Activated CD8-positive, alpha-beta memory T cell treated with anti-CD3 and anti-CD28 coated beads, Interleukin-2, amount 10 ng/mL, durations not matched to agents 7 days and 5 days (primary cell): ENCODE measurements at places on chromosomes 16 and 17. TPM values are rescaled to one million over a fixed set of nuclear protein-coding genes. Genes with fewer than 3 reads are reported as not detected.

DNA sequence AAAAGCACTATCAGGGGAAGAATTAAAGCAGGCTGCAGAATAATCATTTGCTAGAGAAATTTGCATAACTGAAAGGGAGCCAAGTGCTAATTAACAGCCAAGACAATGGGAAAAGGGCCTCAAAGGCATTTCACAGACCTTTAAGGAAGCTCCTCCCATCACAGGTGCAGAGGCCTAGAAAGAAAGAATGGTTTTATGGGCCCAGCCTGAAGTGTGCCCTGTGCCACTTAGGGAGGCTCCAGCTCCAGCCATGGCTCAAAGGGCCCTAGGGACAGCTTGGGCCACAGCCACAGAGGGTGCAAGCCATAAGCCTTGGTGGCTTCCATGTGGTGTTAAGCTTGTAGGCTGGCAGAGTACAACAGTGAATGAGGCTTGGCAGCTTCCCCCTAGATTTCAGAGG lies 50.1 kb downstream of the RNF112 start:
- no peak overlapping the region for H3K4me3 ChIP-seq
- peaks cover 22% of the 10 kb centered on the region for H3K4me1 ChIP-seq
- no peak overlapping the region for H3K27ac ChIP-seq
- no peak for DNase-seq
- no peaks in the 10 kb centered on the region for H3K36me3 ChIP-seq

DNA sequence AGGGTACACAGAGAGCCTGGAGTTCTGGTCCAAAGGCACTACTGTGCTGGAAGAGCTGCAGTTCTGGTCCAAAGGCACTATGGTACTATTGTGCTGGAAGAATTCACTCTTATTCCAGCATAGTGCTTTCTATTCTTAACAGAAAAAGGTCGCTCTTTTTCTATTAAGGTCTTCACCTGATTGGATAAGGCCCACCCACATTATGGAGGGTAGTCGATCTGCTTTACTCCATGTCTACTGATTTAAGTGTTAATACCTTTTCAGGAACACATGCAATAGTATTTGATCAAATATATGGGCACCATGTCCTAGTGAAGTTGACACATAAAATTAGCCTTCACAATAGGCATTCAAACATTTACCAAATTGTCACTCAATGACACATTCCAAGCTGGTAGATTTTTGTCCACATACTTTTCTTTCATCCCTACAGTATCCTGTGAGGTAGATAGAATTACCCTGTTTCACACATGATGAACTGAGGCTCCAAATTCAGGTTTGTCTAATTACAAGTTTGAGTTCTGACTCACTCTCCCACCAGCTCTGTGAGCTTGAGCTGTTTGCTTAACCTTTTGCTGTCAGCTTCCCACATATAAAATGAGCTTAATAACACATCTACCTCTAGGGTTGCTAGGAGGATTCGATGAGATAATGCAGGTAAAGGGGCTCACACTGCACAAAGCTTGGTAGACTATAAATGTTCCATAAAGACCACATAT lies 129.9 kb downstream of the AIPL1 start:
- no peak overlapping the region for H3K4me3 ChIP-seq
- no peaks in the 10 kb centered on the region for H3K4me1 ChIP-seq
- no peaks in the 10 kb centered on the region for H3K36me3 ChIP-seq
- H3K27me3 ChIP-seq = no peaks in the 10 kb centered on the region
- no peak for DNase-seq

DNA sequence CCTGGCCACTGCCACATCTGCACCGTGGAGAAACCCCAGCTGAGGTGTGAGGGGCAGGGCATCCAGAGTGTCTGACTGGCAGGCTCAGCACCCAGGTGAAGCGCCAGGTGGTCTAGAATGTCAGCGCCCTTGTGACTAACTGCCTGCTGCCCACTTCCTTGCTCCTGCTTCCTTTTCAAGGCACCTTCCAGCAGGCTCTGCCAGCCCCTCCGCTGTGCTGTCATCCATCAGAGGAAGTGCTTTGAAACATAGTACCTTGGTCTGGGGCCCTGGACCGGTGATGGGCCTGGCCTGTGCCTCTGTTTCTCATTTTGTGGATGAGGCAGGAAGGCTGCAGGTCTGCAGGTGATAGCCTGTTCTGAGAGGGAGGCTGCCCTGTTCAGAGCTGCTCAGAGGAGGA lies 5.5 kb downstream of the SPNS2 start:
- no peak overlapping the region for H3K4me3 ChIP-seq
- peak overlapping the region; percentile 58 for H3K27ac ChIP-seq
- peaks cover 64% of the 10 kb centered on the region for H3K4me1 ChIP-seq
- H3K36me3 ChIP-seq = no peaks in the 10 kb centered on the region
- H3K27me3 ChIP-seq = peaks cover 32% of the 10 kb centered on the region
- DNase-seq = peak; percentile 58

DNA sequence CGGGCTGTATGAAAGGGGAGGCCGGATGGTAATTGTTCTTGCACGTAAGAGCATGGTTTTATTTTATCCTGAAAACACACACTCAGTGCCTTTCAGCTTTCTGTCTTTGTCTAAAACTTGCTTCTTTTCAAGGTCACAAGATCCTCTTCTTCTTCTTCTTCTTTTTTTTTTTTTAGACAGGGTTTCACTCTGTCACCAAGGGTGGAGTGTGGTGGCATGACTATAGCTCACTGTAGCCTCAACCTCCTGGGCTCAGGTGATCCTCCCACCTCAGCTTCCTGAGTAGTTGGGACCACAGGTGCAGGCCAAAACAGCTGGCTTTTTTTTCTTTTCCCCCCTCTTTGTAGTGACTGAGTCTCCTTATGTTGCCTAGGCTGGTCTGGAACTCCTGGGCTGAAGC lies 15.9 kb upstream of the ZNF629 start:
- no peak overlapping the region for H3K27ac ChIP-seq
- DNase-seq = no peak
- no peak overlapping the region for H3K4me3 ChIP-seq
- peaks cover 23% of the 10 kb centered on the region for H3K4me1 ChIP-seq
- peaks cover 2% of the 10 kb centered on the region for H3K36me3 ChIP-seq

The COPRS gene
- 34.1 TPM for total RNA-seq

DNA sequence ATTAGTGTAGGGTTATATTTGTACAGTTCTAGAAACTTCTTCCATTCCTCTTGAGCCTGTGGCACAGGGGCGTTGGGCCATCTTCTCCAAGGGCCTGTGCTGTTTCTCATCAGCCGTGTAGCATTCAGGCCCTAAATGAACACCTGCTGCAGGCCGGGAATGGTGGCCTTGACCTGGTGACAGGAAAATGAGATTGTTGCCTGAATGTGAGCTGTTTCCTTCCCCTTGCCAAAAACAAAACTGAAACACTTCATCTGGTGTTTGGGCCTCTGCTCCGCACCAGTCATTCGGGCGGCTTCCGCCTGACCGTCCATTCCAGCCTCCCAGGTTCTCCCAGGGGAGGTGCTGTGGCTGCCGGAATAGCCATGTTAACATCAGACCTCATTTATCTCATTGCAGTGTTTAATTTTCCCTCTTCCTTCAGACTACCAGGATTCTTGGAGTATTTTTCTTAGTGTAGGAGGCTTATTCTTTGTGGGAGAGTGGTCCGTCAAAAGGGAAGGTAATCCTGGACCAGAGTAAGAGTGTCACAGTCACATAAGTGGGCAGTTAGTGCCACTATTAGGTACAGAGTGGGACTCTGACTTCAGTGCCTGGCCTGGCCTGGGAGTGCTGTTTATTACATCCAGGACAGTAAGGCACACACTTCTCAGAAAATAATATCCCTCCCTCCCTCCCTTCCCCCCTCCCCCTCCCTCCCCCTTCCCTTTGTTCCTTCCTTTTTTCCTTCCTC lies 61.9 kb downstream of the WWP2 start:
- peaks cover 8% of the 10 kb centered on the region for H3K36me3 ChIP-seq
- DNase-seq = no peak
- H3K4me3 ChIP-seq = no peak overlapping the region
- peaks cover 5% of the 10 kb centered on the region for H3K4me1 ChIP-seq
- no peaks in the 10 kb centered on the region for H3K27me3 ChIP-seq

- DNase-seq = no peak
- no peak overlapping the region for H3K27ac ChIP-seq
- H3K4me3 ChIP-seq = no peak overlapping the region
- no peaks in the 10 kb centered on the region for H3K27me3 ChIP-seq
- no peaks in the 10 kb centered on the region for H3K4me1 ChIP-seq
Measured at GRCh38 chr16:10156099-10156498, 26.1 kb downstream of the GRIN2A start.

The FOXC2 gene
- total RNA-seq = not detected

The RGS11 gene
- not detected for total RNA-seq

DNA sequence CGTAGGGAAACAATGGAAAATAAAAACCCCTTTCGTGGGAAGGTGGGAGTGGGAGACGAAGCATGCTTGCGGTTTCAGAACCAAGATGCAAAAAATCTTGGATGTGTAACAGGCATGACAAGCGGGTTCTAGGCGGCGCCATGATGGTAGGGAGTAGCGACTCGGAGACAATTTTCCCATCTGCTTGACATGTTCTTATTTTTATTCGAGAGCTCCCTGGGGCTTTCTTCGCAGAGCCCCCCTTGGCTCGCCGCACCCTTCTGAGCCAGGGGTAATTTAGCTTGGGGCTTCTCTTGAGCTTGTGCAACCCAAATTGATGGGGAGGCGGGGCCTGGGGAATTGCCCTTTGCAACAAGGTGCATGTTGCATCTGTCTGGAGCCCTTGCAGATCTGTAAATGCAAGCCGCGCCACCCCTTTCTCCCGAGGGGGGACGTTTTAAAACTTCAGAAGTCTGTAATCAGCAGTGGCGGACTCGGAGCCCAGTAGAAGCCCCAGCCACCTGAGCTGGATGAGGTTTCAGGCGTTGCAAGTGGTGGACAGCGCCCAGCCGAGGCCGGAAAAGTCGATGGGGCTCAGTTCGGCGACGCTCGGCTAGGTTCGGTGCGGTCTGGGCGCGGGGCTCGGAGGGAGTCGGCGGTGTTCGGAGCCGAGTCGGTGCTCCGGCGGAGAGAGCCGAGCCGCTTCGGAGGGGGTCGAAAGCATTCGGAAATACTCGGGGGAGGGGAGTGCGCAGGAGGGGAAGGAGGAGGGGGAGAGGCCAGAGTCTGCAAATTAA lies 2.9 kb downstream of the GNAO1 start:
- DNase-seq = peak; percentile 75
- peaks cover 78% of the 10 kb centered on the region for H3K27me3 ChIP-seq
- peaks cover 2% of the 10 kb centered on the region for H3K36me3 ChIP-seq
- no peak overlapping the region for H3K27ac ChIP-seq

GRCh38 chr16:52389045-52389444 lies 157.9 kb downstream of the TOX3 start:
- no peak for DNase-seq
- no peaks in the 10 kb centered on the region for H3K36me3 ChIP-seq
- H3K27ac ChIP-seq = no peak overlapping the region
- H3K27me3 ChIP-seq = no peaks in the 10 kb centered on the region

DNA sequence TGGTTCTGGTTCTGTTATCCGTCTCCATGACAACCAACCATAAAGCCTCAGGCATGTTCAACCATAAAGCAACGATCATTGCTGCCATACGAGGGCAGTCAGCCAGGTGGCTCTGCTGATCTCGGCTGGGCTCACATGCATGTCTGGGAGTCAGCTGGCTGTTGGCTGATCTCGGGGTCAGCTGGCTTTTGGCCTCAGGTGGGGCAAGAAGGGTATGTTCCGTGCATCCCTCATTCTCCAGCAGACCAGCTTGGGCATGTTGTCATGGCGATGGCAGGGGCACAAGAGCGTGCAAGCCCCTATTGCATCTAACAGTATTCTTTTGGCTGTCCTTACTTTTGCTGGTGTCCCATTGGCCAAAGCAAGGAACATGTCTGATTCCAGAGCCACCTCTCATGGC lies 86.2 kb downstream of the ABCC6 start:
- no peaks in the 10 kb centered on the region for H3K27me3 ChIP-seq
- no peak overlapping the region for H3K27ac ChIP-seq
- H3K36me3 ChIP-seq = peaks cover 45% of the 10 kb centered on the region
- no peak for DNase-seq

DNA sequence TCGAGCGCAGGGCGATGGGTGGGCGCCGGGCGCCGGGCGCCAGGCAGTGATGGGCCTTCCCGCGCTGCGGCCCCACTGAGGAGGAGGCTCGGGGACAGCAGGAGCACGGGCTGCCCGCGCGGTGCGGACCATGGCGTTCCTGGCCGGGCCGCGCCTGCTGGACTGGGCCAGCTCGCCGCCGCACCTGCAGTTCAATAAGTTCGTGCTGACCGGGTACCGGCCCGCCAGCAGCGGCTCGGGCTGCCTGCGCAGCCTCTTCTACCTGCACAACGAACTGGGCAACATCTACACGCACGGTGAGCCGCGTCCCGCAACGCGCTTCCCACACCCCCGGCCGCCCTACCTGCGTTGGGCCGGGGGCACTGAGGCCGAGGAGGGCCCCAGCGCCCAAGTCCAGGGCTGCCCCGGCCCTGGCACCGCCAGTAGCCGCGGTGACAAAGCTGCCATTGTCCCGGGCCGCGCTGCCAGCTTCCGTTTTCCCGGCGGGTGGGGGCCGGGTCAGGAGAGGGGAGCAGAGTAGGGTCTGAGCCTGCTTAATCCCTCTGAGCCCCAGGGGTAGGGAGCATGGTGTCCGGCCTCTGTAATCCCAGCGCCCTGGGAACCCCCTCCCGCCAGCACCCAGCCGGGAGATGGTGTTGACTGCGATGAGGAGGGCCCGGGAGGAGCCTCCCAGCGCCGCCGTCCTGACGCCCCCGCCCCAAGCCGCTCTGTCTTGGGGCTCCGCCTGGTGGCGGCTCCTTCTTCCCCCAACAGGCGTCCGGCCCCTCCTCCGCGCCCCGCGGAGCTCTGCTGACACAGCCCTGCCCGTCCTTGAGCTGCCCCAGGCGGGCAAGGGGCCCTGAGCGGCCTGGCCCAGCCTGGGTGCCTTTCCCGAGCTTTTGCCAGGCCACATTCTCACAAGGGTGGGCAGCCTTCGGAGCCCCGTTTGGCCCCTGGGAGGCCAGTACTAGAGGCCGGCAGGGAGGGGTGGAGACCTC lies 685 bp downstream of the PAQR4 start:
- H3K36me3 ChIP-seq = peaks cover 15% of the 10 kb centered on the region
- H3K4me1 ChIP-seq = peaks cover 36% of the 10 kb centered on the region
- H3K27me3 ChIP-seq = peaks cover 15% of the 10 kb centered on the region

The WIPI1 gene
- 47.7 TPM for total RNA-seq

GRCh38 chr16:88971371-88972097 lies 5.5 kb downstream of the CBFA2T3 start:
- no peak overlapping the region for H3K27ac ChIP-seq
- H3K27me3 ChIP-seq = peaks cover 38% of the 10 kb centered on the region
- no peak for DNase-seq
- no peaks in the 10 kb centered on the region for H3K36me3 ChIP-seq

The CMTM1 gene
- 21.1 TPM for total RNA-seq

- no peak for DNase-seq
- H3K27ac ChIP-seq = no peak overlapping the region
- H3K27me3 ChIP-seq = no peaks in the 10 kb centered on the region
- H3K4me3 ChIP-seq = no peak overlapping the region
- H3K4me1 ChIP-seq = peaks cover 14% of the 10 kb centered on the region
Measured at GRCh38 chr17:50665838-50666237, 31.2 kb downstream of the ABCC3 start.

GRCh38 chr17:44794851-44795413 lies 35.2 kb downstream of the GJC1 start:
- peaks cover 5% of the 10 kb centered on the region for H3K27me3 ChIP-seq
- H3K4me1 ChIP-seq = peaks cover 11% of the 10 kb centered on the region
- H3K4me3 ChIP-seq = no peak overlapping the region
- no peak for DNase-seq
- no peaks in the 10 kb centered on the region for H3K36me3 ChIP-seq

- no peak for DNase-seq
- H3K27ac ChIP-seq = no peak overlapping the region
- peaks cover 6% of the 10 kb centered on the region for H3K4me1 ChIP-seq
- H3K36me3 ChIP-seq = peaks cover 3% of the 10 kb centered on the region
Measured at GRCh38 chr16:68640972-68641371, 4.1 kb upstream of the CDH3 start.

- peaks cover 10% of the 10 kb centered on the region for H3K27me3 ChIP-seq
- no peaks in the 10 kb centered on the region for H3K36me3 ChIP-seq
- DNase-seq = no peak
- peaks cover 1% of the 10 kb centered on the region for H3K4me1 ChIP-seq
Measured at GRCh38 chr17:58110012-58110411, 26.8 kb downstream of the DYNLL2 start.
